ENCODE measurements at places on chromosomes 5 and 9.

DNA sequence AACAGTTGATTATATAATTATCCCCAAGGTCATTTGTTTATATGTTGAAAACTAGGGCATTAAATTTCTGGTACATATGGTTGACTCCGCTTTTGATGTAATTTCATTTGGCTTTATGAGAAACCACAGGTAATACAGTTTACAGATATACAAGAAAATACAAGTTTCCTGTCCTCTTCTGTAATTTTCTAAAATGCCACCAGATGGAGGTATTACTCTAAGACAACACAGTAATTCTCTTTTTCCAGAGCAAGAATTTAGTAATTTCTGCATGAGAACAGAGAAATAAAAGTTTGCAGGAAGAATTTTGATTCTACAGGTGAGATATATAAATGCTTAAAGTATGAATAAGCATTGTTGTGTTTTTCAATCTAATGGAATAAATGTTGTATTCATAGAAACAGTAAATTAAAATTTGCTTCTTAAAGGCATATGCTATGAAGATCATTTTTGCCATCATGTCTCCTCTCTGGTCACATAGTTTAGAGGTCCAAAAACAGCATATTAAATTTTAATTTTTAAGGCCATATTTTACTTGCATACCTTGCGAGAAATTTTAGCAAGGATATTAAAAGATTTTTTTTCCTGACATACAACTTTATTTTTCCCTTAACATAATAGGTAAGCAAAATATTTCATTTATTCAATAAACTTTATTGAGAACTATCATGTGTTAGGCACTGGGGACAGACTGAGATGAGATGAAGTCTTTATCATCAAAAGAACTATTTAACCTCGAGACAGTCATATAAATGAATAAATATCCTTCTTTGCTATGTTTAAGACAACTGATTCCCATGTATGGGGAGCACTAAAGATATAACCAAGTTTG, 22.7 kb downstream of the CHD1 start:
- peak; percentile 22 for DNase-seq

GRCh38 chr5:39543335-39543734, 118.6 kb upstream of the DAB2 start:
- DNase-seq: no peak

DNA sequence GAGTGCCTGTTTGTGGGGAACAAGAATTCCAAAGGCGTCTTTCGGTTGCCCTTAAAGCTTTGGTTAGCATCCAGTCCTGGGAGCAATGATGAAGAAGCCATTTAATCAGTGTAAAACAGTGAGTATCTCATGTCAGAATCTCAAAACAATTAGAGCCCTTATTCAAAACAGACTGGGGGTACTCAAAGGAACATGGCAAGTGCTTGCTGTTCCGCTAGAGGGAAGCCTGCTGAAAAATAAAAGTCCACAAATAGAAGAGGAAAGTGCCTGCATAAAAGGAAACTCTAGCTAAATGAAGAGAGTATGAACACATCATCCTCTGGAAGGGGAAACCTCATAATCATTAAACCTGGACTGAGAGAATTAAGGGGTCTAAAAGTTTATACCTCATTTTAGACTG, 26.4 kb downstream of the FBXL7 start:
- DNase-seq: no peak

- no peak for DNase-seq
These were observed 202.7 kb downstream of the SPATA31D1 start for GRCh38 chr9:82191082-82191770.

DNA sequence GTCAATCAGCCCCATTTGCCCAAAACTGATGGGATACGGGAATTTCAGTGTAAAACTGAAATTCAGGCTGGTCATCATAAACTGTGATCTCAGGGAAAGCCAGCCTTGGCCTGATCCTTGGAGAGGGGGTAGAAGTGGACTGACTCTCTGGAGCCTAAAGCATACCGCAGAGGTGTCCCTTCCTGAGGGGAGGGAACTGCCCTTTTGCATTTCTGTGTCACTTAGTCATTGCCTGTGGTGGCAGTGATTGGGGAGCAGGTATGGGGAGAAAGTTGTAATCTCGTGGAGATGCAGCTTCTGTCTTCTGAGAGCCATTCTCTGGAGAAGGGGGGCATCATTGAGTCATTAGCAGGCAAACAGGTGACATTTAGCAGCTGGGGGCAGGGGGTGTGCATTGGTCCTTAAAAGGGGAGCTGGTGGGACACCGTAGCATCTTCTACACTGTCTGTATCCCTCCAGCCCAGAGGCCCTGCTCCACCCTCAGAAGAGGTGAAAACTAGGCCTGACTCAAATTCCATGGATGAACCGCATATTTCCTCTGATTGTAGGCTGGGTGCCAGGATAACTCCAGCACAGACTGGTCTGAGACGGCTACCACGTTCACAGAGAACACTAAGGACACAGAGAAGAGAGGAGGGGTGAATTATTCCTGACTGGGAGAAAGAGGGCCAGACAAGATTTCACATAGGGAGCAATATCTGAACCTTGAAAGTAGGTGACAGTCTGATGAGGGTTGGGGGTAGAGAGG, 143.3 kb downstream of the SEC61B start:
- no peak for DNase-seq

DNA sequence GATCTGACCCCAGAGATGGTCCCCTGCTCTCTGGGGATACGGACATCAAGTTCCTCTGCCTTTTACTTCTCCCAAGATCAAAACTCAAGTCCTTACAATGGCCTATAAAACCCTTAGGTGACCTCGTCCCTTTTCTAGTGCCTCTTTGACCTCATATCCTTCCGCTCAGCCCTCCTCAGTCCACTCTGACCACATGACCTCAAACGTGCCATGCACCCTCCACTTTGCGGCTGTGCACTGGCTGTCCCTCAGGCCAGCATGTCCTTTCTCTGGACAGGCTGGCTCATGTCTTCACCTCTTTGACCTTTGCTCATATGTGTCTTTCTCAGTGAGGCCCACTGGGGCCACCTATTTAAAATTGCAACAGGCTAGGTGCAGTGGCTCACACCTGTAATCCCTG, 14.7 kb downstream of the TRMO start:
- DNase-seq: no peak

GRCh38 chr5:89064736-89065135, 181.8 kb upstream of the MEF2C start:
- no peak for DNase-seq

GRCh38 chr9:131618071-131618479, 72.8 kb downstream of the PRRT1B start:
- DNase-seq: peak; percentile 66

DNA sequence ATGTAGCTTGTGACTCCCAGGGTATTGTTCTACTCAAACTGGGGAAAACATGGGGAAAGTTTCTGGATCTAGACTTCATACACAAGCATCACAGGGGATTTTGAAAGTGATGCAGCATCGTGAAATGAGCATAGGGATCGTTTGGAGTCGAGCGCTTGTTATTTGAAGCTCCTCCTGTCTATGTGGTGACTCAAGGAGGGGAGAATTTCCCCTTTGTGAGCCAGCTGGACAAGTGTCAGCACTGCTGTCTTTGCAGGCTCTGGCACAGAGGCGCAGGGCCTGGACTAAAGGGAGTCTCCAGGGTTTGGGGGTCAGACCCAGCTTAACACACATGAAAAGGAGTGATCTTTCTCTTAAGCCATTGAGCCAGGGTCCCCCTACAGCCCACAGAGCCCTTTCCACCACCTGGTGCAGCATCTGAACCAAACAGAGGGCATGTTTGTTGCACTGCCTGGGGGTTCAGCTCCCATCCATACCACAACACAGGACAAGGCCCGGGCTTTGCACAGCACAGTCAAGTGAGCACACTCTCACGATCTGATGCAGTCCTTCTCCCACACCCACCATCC, 51.0 kb downstream of the IRF1 start:
- no peak for DNase-seq

GRCh38 chr5:134905246-134905996, 490 bp downstream of the PCBD2 start:
- DNase-seq: peak; percentile 70

DNA sequence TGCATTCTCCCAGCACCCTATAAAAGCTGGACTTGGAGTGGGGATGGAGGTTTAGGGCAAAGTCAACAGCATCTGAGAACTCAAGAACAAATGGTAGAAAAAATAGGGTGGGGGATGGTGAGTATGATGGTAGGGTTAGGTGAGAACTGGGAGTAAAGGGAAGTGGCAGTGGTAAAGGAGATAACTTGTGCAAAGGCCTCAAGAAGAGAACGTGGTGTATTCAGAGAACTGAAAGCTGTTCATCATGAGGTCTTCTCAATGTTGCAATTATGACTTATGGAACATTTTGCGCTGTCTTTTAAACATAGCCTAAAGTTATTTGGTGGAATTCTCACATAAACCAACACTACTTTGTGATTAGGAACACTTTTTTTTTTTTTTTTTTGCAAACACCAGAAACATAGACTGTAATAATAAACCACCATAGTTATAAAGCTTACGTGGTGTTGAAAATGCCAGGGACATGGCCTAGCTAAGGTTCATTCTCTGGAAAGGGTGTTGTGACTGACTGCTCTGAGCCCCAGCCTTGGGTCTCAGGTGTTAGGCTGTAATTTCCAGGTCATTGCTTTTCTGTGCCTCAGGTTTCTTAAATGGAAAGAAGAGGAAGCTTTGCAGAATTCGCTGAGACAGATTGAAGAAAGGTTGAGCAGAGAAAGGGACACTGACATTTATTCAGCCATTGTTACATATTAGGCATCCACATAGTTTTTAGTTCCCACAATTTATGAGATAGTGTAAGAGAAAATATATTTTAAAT, 19.2 kb upstream of the TXNDC8 start:
- DNase-seq: no peak

- DNase-seq: no peak
These were observed 64.7 kb upstream of the GRAMD2B start for GRCh38 chr5:126358525-126358924.

GRCh38 chr5:27241564-27242257, 203.3 kb upstream of the CDH9 start:
- no peak for DNase-seq

- DNase-seq: no peak
These were observed 7.6 kb upstream of the OTP start for GRCh38 chr5:77645995-77646639.

DNA sequence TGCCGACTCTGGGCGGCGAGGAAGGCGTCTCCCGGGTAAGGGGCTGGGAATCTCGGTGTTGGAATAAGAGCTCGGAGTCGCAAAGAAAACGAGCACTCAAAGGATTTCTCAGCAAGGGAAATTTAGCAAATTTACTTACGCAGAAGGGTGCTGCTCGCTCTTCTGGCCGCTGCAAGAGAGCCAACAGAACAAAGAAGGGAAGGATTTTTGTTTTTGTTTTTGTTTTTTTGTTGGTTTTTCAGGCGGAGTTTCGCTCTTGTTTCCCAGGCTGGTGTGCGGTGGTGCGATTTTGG, 279 bp downstream of the GTF3C5 start:
- DNase-seq: no peak

- no peak for DNase-seq
These were observed 27.7 kb downstream of the DUSP1 start for GRCh38 chr5:172743112-172743959.

DNA sequence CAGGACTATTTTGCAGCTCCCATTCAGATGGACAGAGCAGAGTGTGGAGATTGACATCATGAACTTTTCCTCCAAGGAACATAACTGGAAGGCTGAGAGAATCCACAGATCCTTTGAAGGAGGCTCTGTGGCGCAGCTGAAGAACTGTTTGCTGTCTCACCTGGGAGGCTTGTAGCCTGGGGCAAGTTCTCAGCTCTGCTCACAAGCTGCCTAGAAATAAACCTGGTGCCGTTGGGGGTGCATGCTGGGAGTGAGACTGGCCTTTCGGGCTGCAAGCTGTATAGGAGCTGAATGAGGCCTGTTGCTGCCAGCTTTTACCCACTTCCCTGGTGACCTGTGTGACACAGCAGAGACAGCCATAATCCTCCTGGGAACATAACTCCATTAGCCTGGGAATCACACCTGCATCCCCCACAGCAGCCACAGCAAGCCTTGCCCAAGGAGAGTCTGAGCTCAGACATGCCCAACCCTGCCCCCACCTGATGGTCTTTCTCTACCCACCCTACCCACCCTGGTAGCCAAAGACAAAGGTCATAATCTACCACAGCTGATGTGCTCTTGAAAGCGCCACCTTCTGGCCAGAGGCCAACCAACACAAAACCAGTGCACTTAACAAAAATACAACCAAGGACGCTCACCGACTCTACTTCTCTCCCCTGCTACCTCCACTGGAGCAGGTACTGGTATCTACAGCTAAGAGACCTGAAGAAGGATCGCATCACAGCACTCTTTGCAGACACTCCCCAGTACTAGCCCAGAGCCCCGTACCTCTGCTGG, 205.1 kb upstream of the MRPS30 start:
- DNase-seq: no peak
